ENCODE measurements at places on chromosomes 7 and 10. TPM values are rescaled to one million over a fixed set of nuclear protein-coding genes. Genes with fewer than 3 reads are reported as not detected.

- H3K4me3 ChIP-seq: no peak overlapping the region
- no peaks in the 10 kb centered on the region for H3K27me3 ChIP-seq
- no peak overlapping the region for H3K27ac ChIP-seq
- no peak for DNase-seq
- no peaks in the 10 kb centered on the region for H3K36me3 ChIP-seq
- H3K4me1 ChIP-seq: no peaks in the 10 kb centered on the region
Observed at GRCh38 chr10:123491364-123491763, 174.8 kb upstream of the GPR26 start.

DNA sequence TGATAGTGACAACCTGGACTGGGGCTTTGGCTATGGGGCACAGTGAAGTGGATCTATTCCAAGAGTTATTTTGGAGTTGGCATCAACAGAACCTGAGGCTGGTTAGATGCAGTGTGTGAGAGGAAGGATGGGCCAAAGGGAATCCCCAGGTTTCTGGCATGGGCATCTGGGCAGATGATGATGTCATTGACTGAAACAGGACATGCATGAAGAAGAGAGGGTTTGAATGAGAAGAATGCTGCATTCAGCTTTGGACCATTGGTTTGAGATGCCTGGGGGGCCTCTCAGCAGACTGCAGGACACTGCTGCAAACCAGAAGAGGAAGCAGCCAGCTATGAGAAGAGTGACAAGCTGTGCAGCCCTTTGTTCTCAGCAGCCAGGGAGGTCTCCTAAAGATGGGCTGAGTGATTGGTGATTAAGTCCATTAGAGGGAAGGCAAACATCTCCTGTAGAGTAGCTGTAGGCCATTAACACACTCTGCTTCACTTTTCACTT, 23.1 kb upstream of the PIK3CG start:
- peaks cover 18% of the 10 kb centered on the region for H3K4me1 ChIP-seq
- no peaks in the 10 kb centered on the region for H3K27me3 ChIP-seq
- no peak overlapping the region for H3K27ac ChIP-seq
- DNase-seq: peak; percentile 6

DNA sequence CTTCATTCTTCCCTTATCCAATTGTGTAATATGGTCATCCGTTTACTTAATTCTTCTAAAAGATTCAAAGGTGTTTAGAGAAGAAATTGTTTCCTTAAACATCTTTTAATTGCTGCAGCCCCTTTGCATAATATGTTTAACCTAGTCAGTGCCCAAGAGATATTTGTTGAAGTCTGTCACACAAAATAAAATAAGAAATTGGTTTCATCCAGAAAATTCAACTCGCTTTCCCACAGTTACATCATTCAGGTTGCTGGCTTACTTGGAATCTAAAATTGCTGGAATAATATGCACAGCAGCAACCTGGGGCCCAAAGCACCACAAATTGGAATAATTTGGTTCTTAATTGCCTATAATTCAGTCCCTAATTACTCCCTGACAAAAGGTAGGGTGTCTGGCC, 155.1 kb upstream of the ETV1 start:
- 0 out of 2 replicates have a peak, but pooled peaks cover 2% of the 10 kb centered on the region for H3K4me1 ChIP-seq
- DNase-seq: no peak
- H3K36me3 ChIP-seq: no peaks in the 10 kb centered on the region
- H3K27me3 ChIP-seq: no peaks in the 10 kb centered on the region

DNA sequence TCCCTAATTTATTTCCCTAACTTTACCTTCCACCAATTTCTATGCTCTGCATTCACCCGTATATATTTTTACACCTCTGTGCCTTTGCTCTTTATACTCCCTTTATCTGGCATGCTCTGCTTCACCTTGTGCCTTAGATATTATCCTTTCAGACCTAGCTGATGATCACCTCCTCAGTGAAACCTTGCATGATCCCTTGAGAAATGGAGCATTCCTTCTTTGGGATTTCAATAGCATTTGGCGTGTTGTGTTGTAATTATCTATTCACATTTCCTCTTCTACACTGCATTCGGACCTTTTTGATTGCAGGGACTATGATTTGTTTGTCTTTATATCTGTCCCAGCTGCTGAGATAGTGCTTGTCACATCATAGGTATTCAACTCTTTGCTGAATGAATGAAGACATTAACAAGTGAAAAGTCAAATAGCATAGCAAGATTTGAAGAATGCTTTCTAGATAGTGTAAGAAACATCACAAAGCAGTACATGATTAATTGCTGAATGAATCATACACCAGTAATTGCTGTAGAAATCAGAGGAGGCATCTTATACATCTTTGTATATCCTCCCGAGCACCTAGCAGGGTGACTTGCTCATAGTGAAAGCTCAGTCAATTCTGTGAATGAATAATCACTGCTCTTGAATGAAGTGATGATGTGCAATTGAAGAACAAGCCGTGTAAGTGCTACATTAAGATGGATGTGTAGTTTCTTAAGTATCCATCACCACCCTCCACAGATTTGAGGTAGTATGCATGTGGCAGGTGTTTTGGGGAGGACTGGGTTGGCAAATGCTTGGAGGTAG, 2.0 kb upstream of the TM9SF3 start:
- no peak overlapping the region for H3K27ac ChIP-seq
- peak; percentile 52 for DNase-seq
- H3K27me3 ChIP-seq: no peaks in the 10 kb centered on the region
- no peaks in the 10 kb centered on the region for H3K36me3 ChIP-seq
- no peak overlapping the region for H3K4me3 ChIP-seq

- H3K36me3 ChIP-seq: no peaks in the 10 kb centered on the region
- no peaks in the 10 kb centered on the region for H3K27me3 ChIP-seq
- no peak overlapping the region for H3K27ac ChIP-seq
- no peak overlapping the region for H3K4me3 ChIP-seq
Observed at GRCh38 chr10:59303018-59303417, 59.3 kb downstream of the FAM13C start.

DNA sequence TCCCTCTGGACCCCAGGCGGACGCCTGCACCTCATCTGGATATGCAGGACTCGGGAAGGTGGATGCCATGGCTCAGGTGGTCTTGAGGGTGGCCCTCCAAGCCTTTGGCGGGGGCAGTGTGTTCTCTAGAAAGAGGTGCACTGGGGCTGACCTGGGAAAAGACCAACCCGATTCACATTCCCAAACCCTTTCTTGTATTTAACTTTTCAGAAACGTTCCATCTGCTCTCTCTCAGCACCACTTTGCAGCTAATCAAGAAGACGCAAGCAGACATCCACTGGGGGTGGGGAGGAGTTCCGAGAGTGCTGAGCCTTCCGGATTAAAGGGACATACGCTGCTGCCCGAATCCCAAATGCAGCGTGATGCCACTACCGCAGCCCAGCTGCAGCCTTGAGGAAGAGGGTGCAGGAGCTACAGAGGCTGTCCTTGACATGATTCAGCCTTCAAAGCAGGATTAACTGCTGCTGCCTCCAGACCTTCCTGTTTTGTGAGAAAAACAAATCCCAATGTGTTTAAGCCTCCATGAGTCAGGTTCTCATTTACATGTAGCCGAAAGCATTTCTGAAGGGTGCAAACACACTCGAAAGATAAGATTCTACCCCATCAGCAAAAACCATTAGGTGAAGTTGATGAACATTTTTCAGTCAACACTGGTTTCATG, 39.9 kb downstream of the RBM17 start:
- H3K36me3 ChIP-seq: no peaks in the 10 kb centered on the region
- H3K4me3 ChIP-seq: peak overlapping the region; percentile 57
- DNase-seq: peak; percentile 70
- H3K27me3 ChIP-seq: no peaks in the 10 kb centered on the region
- H3K4me1 ChIP-seq: peaks cover 16% of the 10 kb centered on the region
- H3K27ac ChIP-seq: no peak overlapping the region

GRCh38 chr10:72309290-72310240, 35.8 kb downstream of the DDIT4 start:
- peak; percentile 71 for DNase-seq
- H3K27ac ChIP-seq: no peak overlapping the region
- H3K4me1 ChIP-seq: peaks cover 22% of the 10 kb centered on the region
- H3K4me3 ChIP-seq: no peak overlapping the region
- H3K36me3 ChIP-seq: no peaks in the 10 kb centered on the region

GRCh38 chr7:107960272-107960671, 42.7 kb downstream of the LAMB1 start:
- peaks cover 18% of the 10 kb centered on the region for H3K4me1 ChIP-seq
- H3K27ac ChIP-seq: no peak overlapping the region
- no peak overlapping the region for H3K4me3 ChIP-seq
- H3K36me3 ChIP-seq: peaks cover 72% of the 10 kb centered on the region
- H3K27me3 ChIP-seq: no peaks in the 10 kb centered on the region

- no peak overlapping the region for H3K27ac ChIP-seq
- H3K4me1 ChIP-seq: peaks cover 11% of the 10 kb centered on the region
- no peak overlapping the region for H3K4me3 ChIP-seq
- H3K36me3 ChIP-seq: no peaks in the 10 kb centered on the region
- DNase-seq: peak; percentile 50
Observed at GRCh38 chr7:121313793-121314676, 14.8 kb upstream of the WNT16 start.

- H3K27me3 ChIP-seq: no peaks in the 10 kb centered on the region
- H3K27ac ChIP-seq: no peak overlapping the region
- no peak for DNase-seq
- peak overlapping the region; percentile 68 for H3K4me3 ChIP-seq
- peaks cover 9% of the 10 kb centered on the region for H3K4me1 ChIP-seq
Observed at GRCh38 chr10:3173171-3173878, 743 bp upstream of the PITRM1 start.

- 0 out of 2 replicates have a peak, but pooled peaks cover 3% of the 10 kb centered on the region for H3K4me1 ChIP-seq
- DNase-seq: no peak
- no peak overlapping the region for H3K4me3 ChIP-seq
- H3K27ac ChIP-seq: no peak overlapping the region
- peaks cover 73% of the 10 kb centered on the region for H3K27me3 ChIP-seq
- H3K36me3 ChIP-seq: no peaks in the 10 kb centered on the region
Observed at GRCh38 chr10:101290431-101290830, 61.2 kb upstream of the LBX1 start.

- no peak overlapping the region for H3K4me3 ChIP-seq
- no peak overlapping the region for H3K27ac ChIP-seq
- H3K27me3 ChIP-seq: no peaks in the 10 kb centered on the region
Observed at GRCh38 chr10:94493463-94493862, 52.1 kb upstream of the HELLS start.

DNA sequence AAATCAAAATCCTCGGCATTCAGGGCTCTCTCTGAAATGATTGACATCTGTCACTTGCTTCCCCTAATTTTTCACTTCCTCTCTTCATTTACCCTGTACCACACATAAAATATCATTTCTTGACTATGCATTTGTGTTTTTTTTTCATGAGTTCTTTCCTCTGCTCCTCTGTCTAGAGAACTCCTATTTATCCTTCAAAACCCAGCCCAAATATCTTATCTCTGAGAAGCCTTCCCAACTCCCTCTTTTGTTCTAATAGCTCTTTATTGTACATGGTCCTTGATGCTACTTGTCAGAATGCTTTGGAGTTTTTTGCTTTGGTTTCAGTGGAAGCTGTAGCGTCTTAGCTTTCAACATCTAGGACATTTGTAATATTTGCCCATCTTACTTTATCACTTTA, 190.2 kb upstream of the CTBP2 start:
- H3K4me3 ChIP-seq: no peak overlapping the region
- no peaks in the 10 kb centered on the region for H3K36me3 ChIP-seq
- 0 out of 2 replicates have a peak, but pooled peaks cover 31% of the 10 kb centered on the region for H3K27me3 ChIP-seq
- no peak overlapping the region for H3K27ac ChIP-seq
- H3K4me1 ChIP-seq: no peaks in the 10 kb centered on the region

DNA sequence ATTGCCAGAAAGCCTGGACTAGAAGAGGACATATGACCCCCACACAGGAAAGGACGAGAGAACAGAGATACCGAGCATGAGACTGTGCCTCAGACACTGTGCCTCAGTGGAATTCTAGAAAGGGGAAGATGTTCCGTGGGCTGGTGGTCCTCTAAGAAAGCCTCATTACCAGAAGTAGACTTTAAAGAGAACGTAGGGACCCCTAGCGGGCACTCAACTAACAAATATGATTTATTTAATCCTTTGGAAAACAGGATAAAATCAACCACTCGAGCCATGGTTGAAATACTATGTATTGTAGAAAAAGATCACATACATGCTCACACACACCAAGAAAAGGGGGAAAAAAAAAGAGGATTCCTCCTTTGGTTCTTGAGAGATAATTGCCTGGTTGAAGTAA, 701.2 kb upstream of the SORCS1 start:
- H3K4me1 ChIP-seq: no peaks in the 10 kb centered on the region
- H3K27me3 ChIP-seq: no peaks in the 10 kb centered on the region
- DNase-seq: no peak
- no peaks in the 10 kb centered on the region for H3K36me3 ChIP-seq
- no peak overlapping the region for H3K4me3 ChIP-seq

- no peaks in the 10 kb centered on the region for H3K36me3 ChIP-seq
- no peak overlapping the region for H3K4me3 ChIP-seq
- H3K27me3 ChIP-seq: no peaks in the 10 kb centered on the region
- H3K27ac ChIP-seq: peak overlapping the region; percentile 14
- H3K4me1 ChIP-seq: peaks cover 30% of the 10 kb centered on the region
Observed at GRCh38 chr7:69399401-69399800, 198.9 kb upstream of the AUTS2 start.

GRCh38 chr7:75623390-75624133, 115.2 kb downstream of the HIP1 start:
- H3K4me3 ChIP-seq: no peak overlapping the region
- H3K36me3 ChIP-seq: no peaks in the 10 kb centered on the region
- peak; percentile 14 for DNase-seq
- H3K4me1 ChIP-seq: 0 out of 2 replicates have a peak, but pooled peaks cover 7% of the 10 kb centered on the region

DNA sequence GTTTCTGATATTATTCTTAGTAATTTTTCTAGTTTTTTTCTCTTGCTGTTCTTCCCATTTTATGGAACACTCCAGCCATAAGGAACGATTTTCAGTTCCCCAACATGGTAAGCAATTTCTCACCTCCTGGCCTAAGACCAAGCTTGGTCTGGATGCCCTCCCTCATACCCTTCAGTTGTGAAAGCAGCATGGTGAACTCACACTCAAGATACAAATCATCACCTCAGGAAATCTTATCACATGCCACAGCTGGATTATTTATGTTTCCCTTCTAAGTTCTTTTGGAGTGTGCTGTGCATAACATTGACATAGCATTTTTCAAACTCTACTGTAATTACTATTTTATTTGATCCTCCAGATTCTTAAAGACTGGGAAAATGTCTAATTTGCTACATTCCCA, 216.6 kb downstream of the AGMO start:
- DNase-seq: no peak
- no peaks in the 10 kb centered on the region for H3K27me3 ChIP-seq
- no peaks in the 10 kb centered on the region for H3K4me1 ChIP-seq
- no peaks in the 10 kb centered on the region for H3K36me3 ChIP-seq

GRCh38 chr7:123199883-123200282, at the start of gene SLC13A1:
TSS of gene SLC13A1 (minus strand) at chr7:123199969. CDS start at chr7:123199946, 23 bp downstream.
- no peak within 1 kb of the TSS for H3K27ac ChIP-seq
- H3K36me3 ChIP-seq: no peaks in the 10 kb centered on the region
- no peaks in the 10 kb centered on the region for H3K4me1 ChIP-seq
- H3K27me3 ChIP-seq: no peaks in the 10 kb centered on the region
- no peak for DNase-seq

- H3K27me3 ChIP-seq: no peaks in the 10 kb centered on the region
- H3K4me3 ChIP-seq: no peak overlapping the region
- H3K4me1 ChIP-seq: no peaks in the 10 kb centered on the region
- peaks cover 9% of the 10 kb centered on the region for H3K36me3 ChIP-seq
- H3K27ac ChIP-seq: no peak overlapping the region
- DNase-seq: no peak
Observed at GRCh38 chr7:103106005-103106702, 31.2 kb downstream of the ARMC10 start.

GRID1 gene
- total RNA-seq: not detected

KNDC1 gene
- 0.54 TPM for total RNA-seq

NUTM2B gene
- total RNA-seq: not detected

SMO gene
- 16.3 TPM for total RNA-seq

ACBD7 gene
- total RNA-seq: 0.13 TPM

ANKRD61 gene
- not detected for total RNA-seq

SLC13A4 gene
- not detected for total RNA-seq

CDHR1 gene
- not detected for total RNA-seq
